ENCODE measurements at places on chromosomes 2 and 18.

DNA sequence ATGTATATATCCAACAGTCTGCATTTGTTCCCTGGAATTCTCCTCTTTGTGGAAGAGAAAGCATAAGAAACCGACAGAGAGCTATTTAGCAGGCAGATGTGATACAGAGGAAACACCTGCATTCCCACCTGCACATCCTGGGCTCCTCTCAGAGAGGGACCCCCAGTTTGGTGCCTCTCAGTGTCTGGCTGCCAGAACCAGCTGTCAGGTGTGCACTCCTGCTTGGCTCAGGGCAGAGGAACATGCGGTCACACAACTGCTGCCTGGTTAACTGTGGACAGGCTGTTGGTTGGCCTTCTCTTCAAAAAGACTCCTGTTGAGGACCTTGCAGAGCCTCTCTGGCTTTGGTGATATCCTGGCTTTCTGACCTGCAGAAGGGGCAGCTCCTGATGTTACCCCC, 54.6 kb downstream of the ITGB6 start:
- no peak for DNase-seq

- no peak for DNase-seq
Measured at GRCh38 chr2:73947412-73948018, 20.8 kb downstream of the DGUOK start.

DNA sequence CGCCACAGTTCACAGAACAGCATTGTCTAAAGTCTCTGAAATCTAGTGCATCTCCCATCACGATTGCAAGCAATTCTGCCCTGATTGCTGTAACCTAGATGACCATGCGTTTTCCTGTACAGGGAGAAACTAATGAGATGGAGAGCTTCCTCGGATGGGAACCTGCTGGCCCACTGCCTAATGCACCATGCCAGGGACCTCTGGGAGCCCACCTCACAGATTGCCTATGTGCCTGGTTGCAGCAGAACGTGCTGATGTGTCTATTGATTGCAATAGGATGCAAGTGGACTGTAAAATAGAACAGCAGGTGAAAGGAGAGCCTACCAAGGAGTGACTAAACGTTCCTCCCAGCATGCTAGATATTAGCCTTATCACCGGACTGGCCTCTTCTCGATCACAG, 141.0 kb upstream of the RAB12 start:
- no peak for DNase-seq

- DNase-seq = no peak
Measured at GRCh38 chr2:56476509-56477071, 292.8 kb downstream of the CCDC85A start.

DNA sequence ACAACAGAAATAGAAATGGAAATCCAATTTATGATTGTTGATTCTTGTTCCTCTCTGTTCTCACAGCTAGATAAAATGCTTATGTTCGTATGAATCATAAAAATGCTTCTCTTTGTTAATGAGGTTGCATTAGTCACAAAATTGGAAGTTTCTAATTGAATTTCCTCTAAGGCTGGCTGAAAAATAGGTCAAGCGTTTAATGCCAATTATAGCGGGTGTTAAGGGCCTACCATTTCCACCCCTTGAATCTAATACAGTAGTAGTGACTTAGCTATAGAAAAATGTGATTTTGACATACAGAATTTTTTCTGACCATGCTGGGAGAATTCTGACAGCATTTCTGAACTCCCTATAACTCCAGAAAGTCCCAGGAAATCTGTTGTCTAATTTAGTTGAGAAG, 107.1 kb downstream of the TTN start:
- no peak for DNase-seq

All from CD8-positive, alpha-beta T cell (primary cell).